ENCODE measurements at places on chromosomes 1 and 21.

- no peak for DNase-seq
These were observed 42.4 kb downstream of the GLUL start for GRCh38 chr1:182348961-182349747.

GRCh38 chr1:232179896-232180778, 449.8 kb downstream of the SIPA1L2 start:
- no peak for DNase-seq

- DNase-seq, result no peak
These were observed 54.1 kb upstream of the POFUT2 start for GRCh38 chr21:45341779-45342178.

- no peak for DNase-seq
These were observed 5.1 kb upstream of the NT5C1A start for GRCh38 chr1:39676948-39677548.

- no peak for DNase-seq
These were observed 49.9 kb downstream of the SLC9A1 start for GRCh38 chr1:27105018-27105417.

All from effector memory CD4-positive, alpha-beta T cell (primary cell).